ENCODE measurements at places on chromosomes 3 and 15.

DNA sequence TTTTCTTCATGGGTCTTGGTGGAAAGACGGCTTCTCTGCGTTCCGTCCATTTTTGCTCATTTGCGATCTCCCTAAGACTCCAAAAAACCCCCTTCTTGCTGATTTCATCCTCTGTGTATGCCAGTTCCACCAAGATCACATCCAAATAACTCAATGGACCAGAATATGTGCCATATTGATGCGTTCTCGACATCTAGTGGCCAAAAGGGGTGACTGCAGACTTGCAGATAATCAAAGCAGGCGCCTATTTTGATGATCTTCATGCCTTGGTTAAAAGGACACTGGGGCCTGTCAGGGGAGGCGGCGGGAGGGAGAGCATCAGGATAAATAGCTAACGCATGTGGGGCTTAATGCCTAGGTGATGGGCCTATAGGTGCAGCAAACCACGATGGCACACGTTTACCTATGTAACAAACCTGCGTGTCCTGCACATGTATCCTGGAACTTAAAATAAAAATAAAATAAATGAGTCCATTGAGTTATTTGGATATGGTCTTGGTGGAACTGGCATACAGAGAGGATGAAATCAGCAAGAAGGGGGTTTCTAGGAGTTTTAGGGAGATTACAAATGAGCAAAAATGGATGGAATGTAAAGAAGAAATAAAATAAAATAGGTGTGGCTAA is 104.2 kb upstream of the RAD18 start:
- DNase-seq: peak; percentile 42

DNA sequence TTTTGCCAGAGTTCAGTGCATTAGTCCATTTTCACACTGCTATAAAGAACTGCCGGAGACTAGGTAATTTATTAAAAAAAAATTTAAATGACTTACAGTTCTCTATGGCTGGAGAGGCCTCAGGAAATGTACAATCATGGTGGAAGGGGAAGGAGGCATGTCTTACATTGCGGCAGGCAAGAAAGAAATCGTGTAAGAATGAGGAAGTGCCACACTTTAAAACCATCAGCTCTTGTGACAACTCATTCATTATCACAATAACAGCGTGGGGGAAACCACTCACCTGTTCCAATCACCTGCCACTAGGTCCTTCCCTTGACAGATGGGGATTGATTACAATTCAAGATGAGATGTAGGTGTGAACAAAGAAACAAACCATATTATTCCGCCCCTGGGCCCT is 1361.4 kb downstream of the NSUN3 start:
- DNase-seq: no peak

GRCh38 chr3:27985369-27986035 is 255.9 kb upstream of the CMC1 start:
- DNase-seq: no peak

- DNase-seq: no peak
These were observed 82.6 kb downstream of the TRIM42 start for GRCh38 chr3:140760324-140761075.
